ENCODE measurements at places on chromosomes 11 and 22. TPM values are rescaled to one million over a fixed set of nuclear protein-coding genes. Genes with fewer than 3 reads are reported as not detected.

Gene KCNJ4
- total RNA-seq: not detected

Gene FXYD6
- 41.9 TPM for total RNA-seq

Gene FOXRED2
- total RNA-seq: 6.5 TPM

Gene B4GALNT4
- total RNA-seq: 4.2 TPM

GRCh38 chr22:43185860-43186261 is 1.1 kb downstream of the TTLL12 start:
- no peaks in the 10 kb centered on the region for H3K27me3 ChIP-seq
- peak; percentile 87 for DNase-seq
- peaks cover 20% of the 10 kb centered on the region for H3K36me3 ChIP-seq
- peak overlapping the region; percentile 88 for H3K27ac ChIP-seq
- H3K4me1 ChIP-seq: peaks cover 43% of the 10 kb centered on the region
- H3K4me3 ChIP-seq: peak overlapping the region; percentile 91

GRCh38 chr11:41267451-41267850 is 192.0 kb downstream of the LRRC4C start:
- no peak overlapping the region for H3K4me3 ChIP-seq
- no peak overlapping the region for H3K27ac ChIP-seq
- DNase-seq: no peak
- no peaks in the 10 kb centered on the region for H3K36me3 ChIP-seq
